ENCODE measurements at places on chromosomes 3 and 15. TPM values are rescaled to one million over a fixed set of nuclear protein-coding genes. Genes with fewer than 3 reads are reported as not detected.
A peak's percentile ranks its signal among the peaks of the same experiment; 100 is the strongest.

DNA sequence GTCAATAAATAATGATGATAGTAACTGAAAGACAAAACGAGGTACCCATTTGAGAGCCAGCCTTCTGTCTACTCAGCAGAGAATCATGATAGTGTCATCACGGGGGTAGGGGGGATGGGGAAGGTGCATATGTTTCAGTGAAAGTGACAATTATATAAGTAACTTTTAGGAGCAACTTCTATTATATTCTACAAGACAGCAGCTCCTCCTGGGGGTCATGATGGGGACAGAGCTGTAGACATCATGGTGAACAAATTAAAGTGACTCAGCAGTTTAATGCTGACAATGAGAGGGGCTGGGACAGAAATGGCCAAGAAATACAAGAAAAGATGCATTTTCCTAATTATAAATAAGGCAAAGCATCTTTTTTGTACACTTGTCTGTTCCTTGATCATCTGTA lies 11.8 kb downstream of the CAPN3 start:
- DNase-seq: no peak

- no peak for DNase-seq
Measured at GRCh38 chr3:66534304-66534845, 33.6 kb upstream of the LRIG1 start.

GRCh38 chr15:90836296-90836871 lies 32.0 kb upstream of the FURIN start:
- DNase-seq: no peak

DNA sequence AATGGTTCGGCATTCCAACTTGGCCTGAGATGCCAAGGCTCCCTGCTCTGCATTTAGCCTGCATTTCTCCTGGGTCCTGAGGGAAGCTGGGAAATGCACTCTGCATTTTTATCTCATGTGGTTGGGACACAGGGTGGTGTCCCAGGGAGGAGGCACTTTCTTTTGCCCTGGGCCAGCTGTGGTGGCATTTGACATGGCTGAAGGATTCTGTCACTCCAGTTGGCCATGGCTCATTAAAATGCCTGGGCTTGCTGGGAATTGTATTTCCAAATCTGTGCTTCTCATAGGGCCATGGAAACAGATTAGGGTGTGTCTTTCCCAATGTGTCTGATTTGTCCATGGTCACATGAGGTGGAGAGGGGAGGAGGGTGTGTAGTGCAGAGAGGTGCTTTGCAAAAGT lies 128.3 kb upstream of the RGMA start:
- DNase-seq: no peak

DNA sequence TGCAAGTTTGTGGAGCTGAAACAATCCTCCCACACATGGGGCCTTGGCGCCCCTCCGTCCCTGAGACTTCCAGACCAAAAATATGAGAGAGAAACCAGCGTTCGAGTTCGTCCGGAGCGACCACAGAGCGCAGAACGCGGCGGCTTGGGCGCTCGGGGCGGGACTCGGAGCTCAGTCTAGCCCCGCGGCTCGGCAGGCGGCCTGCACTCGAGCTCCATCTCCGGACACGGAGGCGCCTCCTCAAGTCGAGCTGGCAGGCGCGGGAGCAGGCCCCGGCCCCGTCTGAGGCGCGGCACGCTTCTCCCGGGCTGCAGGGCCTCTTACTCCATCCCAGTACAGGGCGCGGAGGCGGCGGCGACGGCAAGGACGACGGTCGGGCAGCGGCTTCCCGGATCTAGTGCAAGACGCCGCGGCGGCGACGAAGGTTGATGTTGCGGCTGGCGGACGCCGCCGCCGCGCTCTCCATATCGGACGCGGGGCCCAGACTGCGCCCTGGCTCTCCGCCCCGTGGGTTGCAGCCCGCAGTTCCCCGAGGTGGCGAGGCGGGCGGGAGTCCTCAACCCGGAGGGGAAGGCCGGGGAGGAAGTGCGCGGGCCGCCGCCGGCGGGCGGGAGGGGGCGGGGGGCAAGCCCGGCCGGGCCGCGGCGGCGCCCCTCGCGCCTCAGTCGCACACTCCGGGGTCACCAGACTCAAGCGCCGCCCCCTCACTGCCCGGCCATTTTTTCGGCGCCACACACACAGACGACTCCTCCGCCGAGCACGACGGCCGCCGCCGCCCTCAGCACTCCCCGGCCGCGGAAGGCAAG lies 674 bp downstream of the MSL2 start:
- peak; percentile 93 for DNase-seq

- DNase-seq: no peak
Measured at GRCh38 chr3:61227799-61228198, 23.5 kb downstream of the FHIT start.

DNA sequence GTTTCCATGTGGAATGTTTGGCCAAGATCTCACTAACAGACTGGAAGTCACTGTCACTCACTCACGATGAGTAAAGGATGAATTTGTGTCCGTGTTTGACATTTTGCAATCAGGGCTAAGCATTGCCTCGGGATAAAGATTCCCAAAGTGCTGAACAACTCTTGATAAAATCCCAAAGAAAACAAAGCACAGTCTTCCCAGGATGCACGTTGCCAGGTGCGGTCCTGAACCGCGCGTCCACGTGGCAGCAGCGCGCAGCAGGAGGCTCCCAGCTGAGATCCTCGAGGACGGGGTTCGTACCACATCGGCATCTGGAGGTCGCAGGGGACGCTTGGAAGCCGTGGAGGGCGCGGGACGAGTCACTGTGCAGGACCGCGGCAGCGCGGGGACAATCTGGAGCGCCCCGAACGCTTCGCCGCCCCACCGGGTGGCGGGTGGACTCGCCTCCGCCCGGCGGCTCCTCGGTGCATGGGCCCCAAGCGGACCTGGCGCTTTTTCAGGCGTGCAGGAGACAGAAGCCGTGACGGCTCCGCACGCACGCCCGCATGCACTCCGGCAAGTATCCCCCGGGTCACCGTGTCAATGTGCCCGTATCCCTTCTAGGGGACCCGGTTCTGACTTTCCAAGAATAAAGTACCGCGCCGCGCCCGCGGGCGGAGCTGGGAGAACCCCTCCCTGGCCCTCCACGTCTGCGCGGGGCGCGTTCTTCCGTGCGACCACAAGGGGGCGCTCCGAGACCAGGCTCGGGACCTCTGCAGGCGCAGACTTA lies 17.7 kb downstream of the CPN2 start:
- DNase-seq: peak; percentile 96

- DNase-seq: no peak
Measured at GRCh38 chr3:112149136-112149535, 16.1 kb upstream of the GCSAM start.

GRCh38 chr3:194397757-194398312 lies 1.2 kb downstream of the GP5 start:
- DNase-seq: no peak

DNA sequence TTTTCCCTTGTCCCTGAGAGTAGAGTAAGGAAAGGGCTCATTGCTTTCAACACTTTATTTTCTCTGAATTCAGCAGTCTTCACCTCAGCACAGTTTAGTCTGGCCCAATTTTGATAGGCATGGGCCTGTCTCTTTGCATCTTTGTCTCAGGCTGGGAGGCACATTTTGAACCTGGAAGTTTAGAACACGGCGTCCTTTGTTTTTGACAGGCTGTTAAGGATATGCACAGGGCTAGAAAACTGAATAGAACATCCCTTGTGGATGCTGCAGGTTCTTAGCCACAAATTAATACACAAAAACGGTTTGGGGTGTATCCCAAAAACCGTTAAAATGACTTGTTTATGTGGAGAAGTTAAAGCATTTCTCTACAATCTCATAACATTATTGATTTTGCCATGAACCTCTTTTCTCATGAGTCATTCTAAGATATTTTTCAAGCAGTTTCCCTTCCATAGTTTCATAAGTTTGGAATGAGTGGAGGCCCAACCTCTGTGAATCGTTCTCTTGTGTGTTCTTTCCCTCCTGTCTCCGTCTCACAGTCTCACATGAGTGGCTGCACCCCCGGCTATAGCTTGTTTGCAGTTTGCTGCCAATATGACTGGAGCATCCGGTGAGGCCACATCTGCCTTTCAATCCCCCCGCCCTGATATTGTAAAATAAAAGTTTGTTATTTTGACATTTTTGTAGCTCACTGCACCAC lies 192.9 kb upstream of the EIF1B start:
- no peak for DNase-seq

GRCh38 chr3:107560166-107560565 lies 37.4 kb downstream of the BBX start:
- DNase-seq: no peak

DNA sequence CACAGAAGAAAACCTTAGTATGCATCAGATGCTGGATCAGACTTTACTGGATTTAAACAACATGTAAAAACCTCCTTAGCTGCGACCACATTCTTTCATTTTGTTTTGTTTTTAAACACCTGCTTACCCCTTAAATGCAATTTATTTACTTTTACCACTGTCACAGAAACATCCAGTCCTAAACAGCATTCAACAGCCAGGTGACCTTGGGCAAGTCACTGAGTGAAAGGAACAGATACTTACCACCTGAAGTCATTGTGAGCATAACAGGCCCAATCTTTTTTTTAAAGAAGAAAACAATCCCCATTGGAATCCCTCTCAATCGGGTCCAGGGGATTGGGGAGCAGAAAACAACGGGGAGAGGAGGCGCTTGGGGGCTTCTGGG lies 390 bp downstream of the STARD5 start:
- no peak for DNase-seq

GRCh38 chr3:18586076-18586475 lies 160.9 kb upstream of the SATB1 start:
- no peak for DNase-seq

GRCh38 chr3:16236030-16236639 lies 28.6 kb downstream of the DPH3 start:
- no peak for DNase-seq

DNA sequence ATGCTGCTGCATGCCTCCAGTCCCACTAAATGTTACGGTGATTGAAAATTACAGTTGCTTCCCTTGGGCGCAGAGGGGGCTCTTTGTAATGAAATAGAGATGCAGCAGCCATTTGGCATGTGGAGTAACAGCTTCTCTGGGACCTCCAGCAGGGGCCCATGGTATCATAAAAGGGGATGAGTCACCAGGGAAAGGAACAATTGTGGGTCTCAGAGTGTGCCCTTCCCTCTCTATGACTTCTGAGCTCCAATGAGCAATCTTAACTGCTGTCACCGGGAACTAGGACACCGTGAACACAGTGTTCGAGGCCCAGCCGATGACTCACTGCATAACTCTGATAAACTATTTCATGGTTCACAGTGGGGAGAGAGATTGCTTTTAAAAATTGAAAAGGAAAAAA lies 164.8 kb upstream of the NUDT16 start:
- DNase-seq: no peak

GRCh38 chr15:73024168-73024567 lies 28.1 kb upstream of the NEO1 start:
- DNase-seq: no peak

Gene LMOD3
- 0.10 TPM for total RNA-seq

Gene SLC38A3
- total RNA-seq: 0.39 TPM

Gene RPUSD3
- total RNA-seq: 25.6 TPM

Gene PRICKLE2
- total RNA-seq: 65.7 TPM

Gene ALDH1A2
- 7.5 TPM for total RNA-seq

Gene ISL2
- 0.67 TPM for total RNA-seq

Gene LRRC31
- not detected for total RNA-seq

Gene RGMA
- 16.5 TPM for total RNA-seq

Gene ANKRD63
- not detected for total RNA-seq

Gene CCDC39
- total RNA-seq: 0.64 TPM

Gene MASP1
- total RNA-seq: 3.2 TPM

Gene PLA2G4E
- not detected for total RNA-seq
